ENCODE measurements at places on chromosomes 5 and 9. TPM values are rescaled to one million over a fixed set of nuclear protein-coding genes. Genes with fewer than 3 reads are reported as not detected.
A peak's percentile ranks its signal among the peaks of the same experiment; 100 is the strongest.

GRCh38 chr9:133656211-133657119 is 20.3 kb downstream of the DBH start:
- DNase-seq: no peak

GRCh38 chr9:6680797-6681146 is 35.2 kb upstream of the GLDC start:
- DNase-seq: no peak

- no peak for DNase-seq
Measured at GRCh38 chr9:1997646-1998045, 17.5 kb upstream of the SMARCA2 start.

- peak; percentile 55 for DNase-seq
Measured at GRCh38 chr9:124835026-124835557, 18.2 kb upstream of the WDR38 start.

- DNase-seq: peak; percentile 70
Measured at GRCh38 chr9:21789541-21790037, 12.8 kb upstream of the MTAP start.

DNA sequence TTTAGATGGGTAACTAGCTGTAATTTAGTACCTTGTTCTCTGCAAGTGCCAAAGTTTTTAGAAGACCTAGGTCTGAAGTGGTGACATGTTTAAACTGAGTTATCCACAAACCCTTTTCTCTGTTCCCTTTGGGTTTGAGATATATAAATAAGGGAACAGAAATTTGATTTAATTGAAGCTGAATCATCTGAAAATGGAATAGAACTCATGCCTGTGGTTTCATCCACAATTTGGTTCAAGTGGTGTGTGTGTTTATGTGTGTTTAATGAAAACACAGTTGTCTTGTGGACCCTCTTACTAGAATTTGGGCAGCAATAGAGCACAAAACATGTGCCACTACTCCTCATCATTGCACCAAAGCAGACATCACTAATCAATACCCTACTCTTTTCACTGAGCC is 216.9 kb downstream of the GLIS3 start:
- no peak for DNase-seq

GRCh38 chr9:133888809-133889491 is 103.2 kb downstream of the VAV2 start:
- DNase-seq: no peak

GRCh38 chr5:36279054-36279698 is 22.5 kb downstream of the RANBP3L start:
- DNase-seq: no peak

- DNase-seq: no peak
Measured at GRCh38 chr9:76371901-76372300, 22.3 kb downstream of the RFK start.

DNA sequence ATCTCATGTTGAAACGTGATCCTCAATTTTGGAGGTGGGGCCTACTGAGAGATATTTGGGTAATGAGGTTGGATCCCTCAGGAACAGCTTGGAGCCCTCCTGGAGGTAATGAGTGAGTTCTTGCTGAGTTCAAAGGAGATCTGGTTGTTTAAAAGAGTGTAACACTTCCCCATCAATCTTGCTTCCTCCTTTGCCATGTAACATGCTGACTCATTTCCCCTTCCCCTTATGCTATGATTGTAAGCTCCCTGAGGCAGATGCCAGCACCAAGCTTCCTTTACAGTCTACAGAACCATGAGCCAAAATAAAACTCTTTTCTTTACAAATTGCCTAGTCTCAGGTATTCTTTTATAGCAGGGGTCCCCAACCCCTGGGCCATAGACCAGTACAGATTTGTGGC is 352.3 kb downstream of the SLCO4C1 start:
- DNase-seq: no peak

GRCh38 chr5:610744-611730 is 1.1 kb upstream of the CEP72 start:
- DNase-seq: no peak

GRCh38 chr9:70049236-70049635 is 5.6 kb downstream of the MAMDC2 start:
- DNase-seq: no peak

GRCh38 chr5:65171645-65172044 is 310.1 kb downstream of the ADAMTS6 start:
- no peak for DNase-seq

GRCh38 chr9:124263213-124263612 is 5.5 kb downstream of the NEK6 start:
- DNase-seq: no peak

DNA sequence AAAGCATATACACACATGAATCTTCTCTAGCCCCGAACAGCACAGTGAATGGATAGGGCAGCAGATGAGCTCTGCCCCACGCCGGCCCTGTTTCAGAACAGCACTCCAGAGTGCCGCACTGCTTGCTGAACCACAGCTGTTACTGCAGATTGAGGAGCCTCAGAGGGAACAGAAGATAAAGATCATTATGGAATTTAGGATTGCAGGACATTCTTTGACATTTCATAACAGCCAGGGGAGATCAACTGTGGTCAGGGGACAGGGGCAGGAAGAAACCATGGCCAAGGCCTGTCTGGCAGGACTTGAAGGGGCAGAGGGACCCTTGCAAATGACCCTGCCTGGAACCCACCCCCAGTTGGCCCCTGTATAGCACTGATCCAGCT is 20.6 kb downstream of the IRF1 start:
- DNase-seq: no peak

DNA sequence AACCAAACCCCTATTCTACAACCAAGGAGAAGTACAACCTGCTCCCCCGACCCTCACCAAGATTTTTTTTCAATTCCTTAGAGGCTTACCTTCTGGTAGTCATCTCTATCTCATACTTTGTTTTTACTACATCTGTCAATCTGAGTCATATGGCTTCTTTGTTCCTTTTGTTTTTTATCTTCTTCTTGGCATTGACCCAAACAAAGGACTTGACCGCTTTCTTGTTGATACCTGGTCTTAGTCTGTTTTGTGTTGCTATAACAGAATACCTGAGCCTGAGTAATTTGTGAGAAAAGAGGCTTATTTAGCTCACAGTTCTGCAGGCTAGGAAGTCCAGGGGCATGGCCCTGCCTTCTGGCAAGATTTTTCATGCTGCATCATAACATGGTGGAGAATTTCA is 352.7 kb downstream of the MLLT3 start:
- no peak for DNase-seq

GRCh38 chr5:10592601-10593000 is 28.7 kb downstream of the ANKRD33B start:
- DNase-seq: no peak

SLC34A3 gene
- polyA plus RNA-seq: 7.5 TPM

BAAT gene
- polyA plus RNA-seq: 0.07 TPM

PCDHGB2 gene
- polyA plus RNA-seq: 5.2 TPM

FNIP1 gene
- 16.8 TPM for polyA plus RNA-seq

OR13D1 gene
- not detected for polyA plus RNA-seq

CTNNAL1 gene
- polyA plus RNA-seq: 68.9 TPM

TMC1 gene
- 0.95 TPM for polyA plus RNA-seq

F2RL2 gene
- polyA plus RNA-seq: 0.44 TPM

PCDHB8 gene
- polyA plus RNA-seq: 2.0 TPM

VCAN gene
- 282 TPM for polyA plus RNA-seq

PCDHGB7 gene
- 15.7 TPM for polyA plus RNA-seq

LTC4S gene
- polyA plus RNA-seq: 4.1 TPM

All from left renal pelvis (tissue), 4 donors.